Naive thymus-derived CD8-positive, alpha-beta T cell (primary cell): ENCODE measurements at places on chromosomes 12 and 14. TPM values are rescaled to one million over a fixed set of nuclear protein-coding genes. Genes with fewer than 3 reads are reported as not detected.
A peak's percentile ranks its signal among the peaks of the same experiment; 100 is the strongest.

DNA sequence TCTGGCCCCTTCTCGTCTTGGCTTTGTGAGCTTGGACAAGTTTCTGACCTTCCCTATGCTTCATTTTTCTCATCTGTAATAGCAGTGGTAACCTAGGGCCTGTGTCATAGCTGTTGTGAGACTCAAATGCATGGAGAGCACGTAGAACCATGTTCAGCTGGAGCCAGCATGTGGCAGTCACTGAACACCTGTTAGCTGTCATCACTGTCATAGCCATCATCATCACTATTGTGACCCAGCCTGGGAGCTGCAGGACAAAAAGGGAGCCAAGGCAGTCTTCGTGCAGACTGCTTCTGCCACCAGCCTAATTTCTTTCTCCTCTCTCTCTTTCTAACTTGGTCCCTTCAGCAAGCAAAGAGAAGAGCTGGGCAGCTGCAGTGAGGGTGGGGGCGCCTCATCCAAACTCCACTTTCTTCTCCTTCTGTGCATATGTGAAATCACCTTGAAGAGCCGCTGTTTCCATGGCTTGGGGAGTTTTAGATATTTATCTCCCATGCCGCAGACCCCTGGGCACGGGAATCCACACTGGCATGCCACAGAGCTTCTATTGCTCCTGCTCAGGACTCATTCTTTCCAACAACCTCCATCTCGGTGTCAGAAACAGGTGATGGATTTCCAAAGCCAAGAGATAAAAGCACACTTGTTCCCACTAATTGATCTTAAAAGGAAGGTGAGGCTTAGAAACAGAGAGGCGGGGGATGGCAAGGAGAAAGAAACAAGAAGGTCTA lies 87.0 kb downstream of the SRRM4 start:
- no peak for DNase-seq

DNA sequence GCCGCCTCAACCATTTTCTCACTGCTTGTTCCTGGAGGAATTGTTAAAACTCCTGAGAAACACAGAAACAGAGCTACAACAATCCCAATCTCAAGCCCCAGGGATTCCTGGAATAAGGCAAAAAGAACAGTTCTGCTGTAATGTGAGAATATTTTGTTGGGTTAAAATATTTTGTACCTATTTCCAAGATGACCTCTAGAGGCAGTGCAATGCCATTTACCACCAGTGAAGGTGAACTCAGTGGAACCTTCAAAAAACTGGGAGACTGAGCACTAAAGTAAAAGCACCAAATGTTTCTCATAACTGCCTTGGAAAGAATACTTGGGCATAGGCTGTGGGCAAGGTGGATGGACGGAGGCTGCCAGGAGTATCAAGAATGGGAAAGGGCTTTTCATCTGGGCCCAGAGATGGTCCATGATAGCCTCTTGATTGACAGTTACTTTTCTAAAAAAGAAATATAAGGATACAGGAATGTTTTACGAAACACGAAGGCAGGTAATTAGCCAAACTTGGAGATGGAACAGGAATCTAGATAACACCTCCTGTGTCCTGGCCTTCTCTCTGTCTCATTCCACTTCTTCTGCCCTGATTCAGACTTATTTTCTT lies 334.0 kb upstream of the FLRT2 start:
- no peak for DNase-seq

DNA sequence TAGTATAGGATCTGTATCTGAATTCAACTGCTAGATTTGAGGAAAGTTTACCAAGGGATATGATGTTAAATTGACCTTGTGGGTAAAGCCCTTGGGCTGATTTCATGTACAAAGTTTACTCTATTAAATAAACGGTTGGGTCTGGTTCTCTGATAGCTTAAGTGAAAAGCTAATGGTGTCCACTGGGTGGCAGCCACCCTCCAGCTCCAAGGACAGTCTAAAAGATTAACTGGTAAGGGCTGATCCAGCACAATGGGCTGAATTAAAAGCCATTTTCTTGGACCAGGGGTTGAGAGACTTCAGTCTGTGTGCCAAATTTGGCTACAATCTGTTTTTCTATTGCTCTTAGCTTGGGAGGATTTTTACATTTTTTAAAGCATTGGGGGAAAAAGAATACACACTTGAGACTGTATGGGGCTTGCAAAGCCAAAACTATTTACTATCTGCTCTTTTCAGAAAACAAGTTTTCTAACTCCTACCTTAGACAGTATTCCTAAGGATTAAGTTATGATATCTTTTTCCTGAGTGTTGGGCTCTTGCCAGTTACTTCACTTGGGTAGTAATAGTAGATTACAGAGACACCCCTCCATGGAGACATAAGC lies 116.5 kb downstream of the GPHN start:
- no peak for DNase-seq

GRCh38 chr14:74203639-74204038 lies 35.6 kb upstream of the VSX2 start:
- DNase-seq, result no peak

GRCh38 chr12:100142851-100143559 lies at the start of gene BLTP3B:
BLTP3B (minus strand) TSS chr12:100142874; CDS start chr12:100142635, 239 bp downstream.
- peak; percentile 97 for DNase-seq

GRCh38 chr12:115388139-115388538 lies 704.2 kb upstream of the TBX3 start:
- no peak for DNase-seq

- no peak for DNase-seq
These were observed 19.8 kb upstream of the MED13L start for GRCh38 chr12:116297224-116297834.

- no peak for DNase-seq
These were observed 134.3 kb downstream of the MED13L start for GRCh38 chr12:116142936-116143898.

DNA sequence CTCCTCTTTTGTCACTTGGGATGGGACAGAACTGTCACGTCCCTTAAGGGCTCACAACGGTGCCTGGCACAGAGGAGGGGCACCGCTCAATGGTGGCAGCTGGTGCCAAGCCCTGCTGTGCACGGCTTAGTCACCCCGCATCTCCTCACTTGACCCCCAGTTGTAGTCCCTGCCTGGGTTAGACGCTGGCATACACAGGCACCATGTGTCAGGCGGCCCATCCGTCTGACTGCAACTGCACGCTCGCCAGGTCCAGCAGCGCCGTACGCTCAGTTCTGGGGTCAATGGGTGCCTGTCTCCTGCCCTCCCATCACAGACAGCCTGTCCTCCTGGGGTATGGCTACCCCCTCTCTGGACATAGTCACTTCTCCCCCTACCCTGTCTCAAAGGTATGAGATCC lies 1.6 kb upstream of the PACS2 start:
- no peak for DNase-seq

- DNase-seq, result no peak
These were observed 98.6 kb downstream of the C12orf50 start for GRCh38 chr12:87930627-87931026.

GRCh38 chr14:75939200-75939599 lies 42.6 kb downstream of the TGFB3 start:
- DNase-seq, result no peak

GRCh38 chr12:72829838-72830237 lies 557.7 kb downstream of the TRHDE start:
- DNase-seq, result no peak

- no peak for DNase-seq
These were observed 263.4 kb downstream of the SOX5 start for GRCh38 chr12:23686095-23686494.

- no peak for DNase-seq
These were observed 73.2 kb upstream of the EGLN3 start for GRCh38 chr14:34023824-34024767.

GRCh38 chr14:89351516-89352404 lies 65.3 kb downstream of the FOXN3 start:
- no peak for DNase-seq

GRCh38 chr12:3300833-3301401 lies 190.1 kb upstream of the PRMT8 start:
- DNase-seq, result no peak

GRCh38 chr12:128305336-128305892 lies 38.4 kb downstream of the TMEM132C start:
- no peak for DNase-seq

DNA sequence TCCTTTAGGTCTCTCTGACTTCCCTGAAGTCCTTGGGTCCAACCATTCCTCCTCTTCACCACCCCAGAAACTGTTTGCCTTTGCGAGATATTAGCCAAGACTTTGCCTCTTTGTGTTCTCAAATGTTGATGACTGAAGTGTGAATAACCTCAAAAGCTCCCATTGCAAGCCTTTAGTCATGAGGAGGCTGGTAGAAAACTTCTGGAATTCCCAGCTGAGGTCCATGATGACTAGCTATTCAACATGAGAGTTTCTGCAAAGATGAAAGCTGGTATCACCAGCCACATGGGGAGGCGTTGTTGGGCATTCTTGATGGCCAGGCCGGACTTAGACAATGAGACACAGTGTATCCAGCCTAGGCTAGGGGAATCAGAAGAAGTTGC lies 111.7 kb downstream of the TBX5 start:
- DNase-seq, result no peak

- DNase-seq, result no peak
These were observed 215.7 kb downstream of the CPNE8 start for GRCh38 chr12:38689704-38690103.

DNA sequence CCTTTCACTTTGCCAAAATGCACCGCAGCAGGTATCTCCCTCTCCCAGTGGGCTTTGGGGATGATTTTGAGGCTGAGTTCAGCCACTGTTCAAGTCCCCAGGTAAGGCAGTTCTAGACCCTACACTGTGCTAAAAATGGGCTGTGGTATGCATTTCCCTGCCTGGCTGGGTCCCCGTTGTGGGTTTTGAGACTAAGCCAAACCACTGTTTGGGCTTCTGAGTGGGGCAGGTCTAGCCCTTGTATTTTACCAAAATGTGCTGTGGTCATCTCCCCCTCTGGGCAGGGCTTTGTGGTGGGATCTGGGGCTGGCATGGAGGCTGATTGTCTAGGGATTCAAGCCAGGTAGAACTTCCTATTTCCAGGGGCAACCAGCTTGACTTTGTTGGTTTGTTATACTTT lies 13.6 kb upstream of the OR4Q3 start:
- no peak for DNase-seq

DNA sequence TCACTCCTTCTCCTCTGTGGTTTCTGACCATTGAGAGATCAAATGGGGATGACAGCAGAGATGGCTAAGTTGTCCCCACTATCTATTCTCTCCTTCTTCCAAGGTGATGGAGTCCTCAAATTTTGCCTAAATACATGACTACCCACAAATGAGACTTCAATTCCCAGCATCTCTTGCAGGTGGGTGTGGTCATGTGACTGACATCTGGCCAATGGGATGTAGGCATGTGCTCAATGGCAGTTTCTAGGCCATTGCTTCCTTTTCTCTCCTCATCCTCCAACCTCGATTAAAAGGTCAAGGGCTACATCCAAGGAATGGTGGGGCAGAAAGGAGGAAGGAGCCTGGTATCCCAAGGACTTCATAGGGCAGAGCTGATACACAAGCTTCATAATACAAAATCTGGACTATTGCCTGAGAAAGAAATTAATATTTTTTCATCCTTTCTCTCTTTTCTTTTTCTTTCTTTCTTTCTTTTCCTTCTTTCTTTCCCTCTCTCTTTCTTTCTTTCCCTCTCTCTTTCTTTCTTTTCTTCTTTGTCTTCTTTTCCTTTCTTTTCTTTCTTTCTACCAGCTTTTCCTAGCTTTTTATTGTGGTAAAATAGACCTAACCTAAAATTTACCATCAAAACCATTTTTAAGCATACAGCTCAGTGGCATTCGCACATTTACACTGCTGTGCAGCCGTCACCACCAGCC lies 100.9 kb upstream of the PRB2 start:
- no peak for DNase-seq

DNA sequence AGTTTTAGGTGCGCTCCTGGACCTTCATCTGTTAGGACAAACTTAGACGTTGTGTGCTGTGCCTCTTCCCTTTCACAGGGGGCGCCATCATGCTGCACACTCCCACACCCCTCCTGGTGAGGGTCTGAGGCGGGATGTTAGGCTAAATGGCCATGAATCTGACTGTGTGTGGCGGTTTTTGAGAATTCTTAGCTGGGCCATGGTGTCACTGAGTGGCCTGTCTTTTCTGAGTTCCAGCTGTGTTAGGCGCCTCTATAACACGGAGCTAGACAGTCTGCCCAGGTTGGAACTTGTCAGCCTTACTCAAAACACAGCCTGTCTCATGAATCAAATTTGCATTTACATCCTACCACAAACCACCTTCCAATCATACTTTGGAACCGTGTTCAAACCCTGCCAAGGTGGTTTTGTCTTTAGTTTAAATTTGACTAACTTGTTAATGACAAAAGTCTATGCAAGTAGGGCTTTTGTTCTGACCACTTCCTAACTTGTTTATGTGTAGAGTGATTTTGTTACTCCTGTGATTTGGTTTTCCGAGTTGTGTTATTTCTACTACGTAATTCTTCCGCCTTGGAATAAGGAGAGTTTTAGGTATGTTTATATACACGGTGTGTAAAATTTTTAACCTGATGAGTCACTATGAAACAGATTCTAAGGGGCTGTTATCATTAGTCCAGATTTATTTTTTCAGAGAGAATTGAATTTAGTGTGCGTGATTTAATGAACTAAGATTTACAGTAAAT lies 19.6 kb downstream of the ACVR1B start:
- DNase-seq, result no peak

DNA sequence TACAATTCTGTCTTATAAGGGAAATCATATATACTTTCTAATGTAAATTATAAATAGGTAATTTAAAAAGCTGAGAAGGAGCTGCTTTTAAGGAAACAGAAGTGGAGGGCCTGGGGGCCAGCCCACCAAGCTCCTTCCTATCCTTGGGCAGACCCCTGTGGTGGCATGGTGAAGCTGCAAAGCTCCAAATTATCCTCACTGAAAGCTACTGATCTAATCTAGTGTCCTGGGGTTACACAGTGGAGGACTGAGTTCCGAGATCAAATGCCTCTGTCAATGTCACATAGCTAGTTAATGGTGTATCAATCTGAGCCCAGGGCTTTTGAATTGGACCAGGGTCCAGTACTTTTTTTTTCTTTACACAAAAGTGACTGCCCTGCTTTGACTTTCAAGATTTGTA lies 355.4 kb downstream of the CEP128 start:
- DNase-seq, result no peak

GRCh38 chr14:86179980-86180379 lies 650.0 kb downstream of the FLRT2 start:
- DNase-seq, result no peak

- DNase-seq, result no peak
These were observed 6.7 kb downstream of the RIMBP2 start for GRCh38 chr12:130709151-130709970.

- no peak for DNase-seq
These were observed 16.7 kb downstream of the AHSA1 start for GRCh38 chr14:77474479-77475177.

- no peak for DNase-seq
These were observed 4.0 kb downstream of the CPSF6 start for GRCh38 chr12:69243099-69244084.

- DNase-seq, result no peak
These were observed 185.6 kb downstream of the DICER1 start for GRCh38 chr14:94971750-94972149.

Gene PTPRQ
- not detected for total RNA-seq

Gene CD9
- total RNA-seq, result 11.7 TPM

Gene TMEM119
- total RNA-seq, result 0.77 TPM

Gene SLC6A12
- not detected for total RNA-seq

Gene TOMM20L
- not detected for total RNA-seq

Gene ACOT6
- total RNA-seq, result not detected

Gene AICDA
- total RNA-seq, result not detected

Gene DLGAP5
- not detected for total RNA-seq

Gene NGB
- total RNA-seq, result not detected

Gene LAG3
- 0.75 TPM for total RNA-seq
